ENCODE measurements at places on chromosomes 1 and 21.

- no peak for DNase-seq
These were observed 52.7 kb upstream of the CXADR start for GRCh38 chr21:17460094-17460493.

GRCh38 chr1:10909697-10910680 is 102.5 kb upstream of the TARDBP start:
- no peak for DNase-seq

GRCh38 chr1:40769815-40770214 is 13.8 kb upstream of the KCNQ4 start:
- DNase-seq = no peak

DNA sequence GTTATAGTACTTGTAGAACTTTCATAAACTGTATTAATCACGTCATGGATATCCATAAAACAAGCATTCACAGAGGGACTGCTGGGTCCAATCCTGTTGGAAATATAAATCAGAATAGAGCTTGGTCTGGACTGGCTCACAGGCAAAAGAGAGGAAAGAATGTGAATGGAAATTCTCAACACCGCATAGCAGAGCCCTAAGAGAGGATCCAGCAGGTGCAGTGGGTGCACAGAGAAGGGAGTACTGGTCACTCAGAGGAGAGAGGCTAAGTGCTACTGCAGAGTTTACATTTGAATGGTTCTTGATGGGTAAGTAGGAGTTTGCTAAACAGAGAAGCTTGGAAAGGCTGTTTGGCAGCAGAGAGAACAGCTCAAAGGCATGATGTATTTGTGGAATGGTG is 231.7 kb downstream of the PAPPA2 start:
- DNase-seq = no peak

- no peak for DNase-seq
These were observed 64.8 kb downstream of the TP53BP2 start for GRCh38 chr1:223780949-223781348.

GRCh38 chr1:71783071-71783470 is 499.3 kb downstream of the NEGR1 start:
- DNase-seq = no peak

- DNase-seq = no peak
These were observed 113.0 kb downstream of the DMRTB1 start for GRCh38 chr1:53572065-53572814.

- DNase-seq = no peak
These were observed 20.7 kb upstream of the ADARB1 start for GRCh38 chr21:45053561-45054226.

DNA sequence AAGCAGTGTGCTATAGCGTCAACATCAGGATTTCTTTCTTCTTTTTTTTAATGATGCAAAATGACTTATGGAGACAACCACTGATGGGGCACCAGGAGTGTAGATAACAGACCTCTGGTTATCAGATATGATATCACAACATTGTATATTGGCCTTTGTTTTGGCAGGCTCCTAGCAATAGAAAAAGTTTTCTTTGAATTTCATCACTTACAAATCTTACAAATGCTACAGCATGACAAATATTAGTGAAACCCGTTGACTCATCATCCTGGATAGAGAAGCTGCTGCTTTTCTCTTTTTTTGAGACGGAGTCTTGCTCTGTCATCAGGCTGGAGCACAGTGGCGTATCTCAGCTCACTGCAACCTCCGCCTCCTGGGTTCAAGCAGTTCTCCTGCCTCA is 92.9 kb downstream of the LTN1 start:
- no peak for DNase-seq

- DNase-seq = no peak
These were observed 74.7 kb downstream of the ALG6 start for GRCh38 chr1:63442141-63442475.

DNA sequence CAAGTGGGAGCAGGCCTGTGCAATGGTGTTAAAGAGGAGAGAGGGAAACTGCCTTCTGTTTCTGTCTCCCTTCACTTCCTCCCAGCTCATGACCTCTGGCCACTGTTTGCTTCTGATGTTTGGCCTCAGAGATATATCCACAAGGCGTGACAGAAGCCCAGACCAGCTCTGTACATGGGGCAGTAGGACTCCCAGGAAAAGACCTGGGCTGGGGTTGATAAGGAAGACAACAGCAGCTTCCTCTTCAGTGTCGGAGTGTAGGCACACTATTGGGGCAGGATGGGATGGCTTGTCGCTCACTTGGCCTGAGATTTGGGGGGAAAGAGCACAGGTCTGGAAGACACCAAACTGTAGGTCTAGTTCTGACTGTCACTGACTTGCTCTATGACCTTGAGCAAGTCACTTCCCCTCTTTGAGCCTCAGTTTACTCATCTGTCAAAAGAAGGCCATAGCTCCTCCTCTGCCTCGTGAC is 67.8 kb upstream of the KLHDC7A start:
- DNase-seq = no peak

GRCh38 chr1:167227934-167228378 is 7.3 kb downstream of the POU2F1 start:
- no peak for DNase-seq

DNA sequence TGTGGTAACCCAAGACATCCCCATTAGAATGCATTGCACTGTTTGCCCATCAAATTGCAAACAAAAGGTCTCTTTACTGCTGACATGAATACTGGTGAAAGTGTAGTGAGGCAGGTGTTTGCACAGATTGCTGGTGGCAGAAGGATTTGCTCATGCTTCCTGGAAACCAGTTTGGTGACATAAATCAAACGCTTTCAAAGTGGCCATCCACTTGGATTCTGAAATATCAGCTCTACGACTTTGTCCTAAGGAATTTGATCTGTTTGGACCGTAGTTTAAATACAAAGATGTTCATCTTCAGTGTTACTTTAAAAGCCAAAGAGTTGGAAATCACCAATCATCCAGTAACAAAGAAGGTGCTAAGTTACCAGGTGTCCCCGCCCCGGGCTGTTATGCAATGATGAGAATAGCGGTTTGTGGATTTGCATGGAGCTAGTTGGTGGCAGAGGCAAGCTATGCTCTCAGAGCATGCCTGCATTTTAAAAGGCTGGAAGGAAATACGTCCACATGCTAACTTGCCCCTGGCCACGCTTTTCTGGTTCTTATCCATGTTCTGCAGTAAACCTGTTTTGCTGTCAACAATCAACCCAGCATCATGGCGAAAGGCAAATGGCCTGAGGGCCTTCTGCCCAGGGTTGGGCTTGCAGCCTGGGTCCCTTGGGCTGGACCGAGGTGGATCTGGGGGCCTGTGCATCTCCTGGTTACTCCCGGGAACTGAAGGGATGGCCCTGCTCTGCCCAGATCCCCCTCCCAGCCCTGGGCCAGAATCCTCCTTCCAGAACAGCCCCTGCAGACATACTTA is 49.2 kb downstream of the UMODL1 start:
- DNase-seq = no peak

DNA sequence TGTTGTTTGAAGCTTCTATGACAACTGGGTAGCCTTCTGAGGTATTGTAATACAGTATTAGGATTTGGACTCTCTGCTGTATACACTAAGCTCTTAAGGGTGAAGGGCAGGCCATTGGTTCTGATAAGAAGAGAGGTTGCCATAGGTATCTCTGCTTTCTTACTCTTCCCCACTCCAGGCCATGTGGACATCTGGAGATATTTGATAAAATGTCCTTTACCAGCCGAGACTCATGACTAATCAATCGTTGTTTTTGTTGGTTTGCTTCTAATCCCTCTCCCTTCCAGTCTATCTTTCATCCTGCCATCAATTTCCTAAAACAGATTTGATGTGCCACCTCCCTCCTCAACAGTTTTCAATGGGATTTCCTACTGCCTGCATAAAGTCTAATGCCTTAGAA is 64.6 kb upstream of the WDR26 start:
- DNase-seq = no peak

DNA sequence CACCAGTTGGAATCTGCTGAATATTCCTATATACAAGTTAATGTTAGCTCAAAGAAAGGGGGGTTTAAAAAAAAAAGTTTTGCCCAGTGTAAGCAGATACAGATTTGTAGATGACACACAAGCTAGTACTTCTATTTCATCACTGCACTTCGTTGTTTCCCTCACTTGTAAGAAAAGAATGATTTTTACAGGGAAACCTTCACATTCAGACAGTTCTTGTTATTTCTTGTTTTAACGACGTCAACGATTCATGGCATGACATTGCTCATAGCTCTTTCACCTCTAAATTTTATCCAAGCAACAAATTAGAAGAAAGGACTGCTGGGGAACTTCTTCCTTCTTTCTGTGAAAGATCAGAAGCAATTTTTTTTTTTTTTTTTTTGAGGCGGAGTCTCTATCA is 25.7 kb upstream of the C1orf105 start:
- no peak for DNase-seq

GRCh38 chr1:41351262-41352151 is 9.7 kb upstream of the FOXO6 start:
- no peak for DNase-seq

DNA sequence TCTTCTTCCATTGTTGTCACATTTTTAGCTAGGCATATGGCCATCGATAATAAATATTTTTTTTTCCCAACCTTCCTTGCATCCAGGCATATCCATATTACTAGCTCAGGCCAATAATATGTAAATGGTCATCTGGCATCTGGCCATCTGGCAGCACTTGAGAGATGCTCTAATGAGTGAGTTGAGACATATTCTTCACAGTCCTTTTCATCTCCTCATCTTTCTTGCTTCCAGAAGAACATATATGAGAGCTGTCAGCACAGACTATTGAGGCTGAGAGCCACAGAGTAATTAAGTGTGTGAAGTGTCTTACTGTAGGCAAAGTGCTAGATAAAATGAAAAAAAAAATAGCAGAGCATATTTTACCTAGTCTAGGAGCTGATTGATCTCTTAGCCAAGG is 628.4 kb upstream of the TMPRSS15 start:
- DNase-seq = no peak

Data from omental fat pad (tissue), 4 donors.